ENCODE measurements at places on chromosomes 2 and 18. TPM values are rescaled to one million over a fixed set of nuclear protein-coding genes. Genes with fewer than 3 reads are reported as not detected.

The TDRD15 gene
- total RNA-seq, result not detected

The IL1RL1 gene
- 2.0 TPM for total RNA-seq

The GALNT5 gene
- total RNA-seq, result 73.1 TPM

The OTOS gene
- not detected for total RNA-seq

The OTOF gene
- total RNA-seq, result under 0.01 TPM

The ARHGEF4 gene
- total RNA-seq, result 0.90 TPM

The ASB18 gene
- not detected for total RNA-seq

The LHCGR gene
- total RNA-seq, result not detected

The ANKRD62 gene
- not detected for total RNA-seq

The PRKAG3 gene
- total RNA-seq, result 4.1 TPM

The PCARE gene
- total RNA-seq, result not detected

The SERPINB7 gene
- 4.7 TPM for total RNA-seq

The PHLPP1 gene
- 2.3 TPM for total RNA-seq

The COL6A3 gene
- total RNA-seq, result 1,351 TPM

The PID1 gene
- total RNA-seq, result 11.4 TPM

The FAP gene
- total RNA-seq, result 182 TPM

The L3MBTL4 gene
- total RNA-seq, result under 0.01 TPM

The RAB12 gene
- total RNA-seq, result 49.5 TPM

The REG3G gene
- not detected for total RNA-seq

The CAPN14 gene
- 0.12 TPM for total RNA-seq

The DAW1 gene
- total RNA-seq, result 9.5 TPM

The TUBA4B gene
- total RNA-seq, result not detected

The TCF23 gene
- 0.82 TPM for total RNA-seq

The ZBTB14 gene
- 9.5 TPM for total RNA-seq

The PTPN2 gene
- 36.3 TPM for total RNA-seq

The PDCD1 gene
- total RNA-seq, result not detected

The CNTNAP5 gene
- total RNA-seq, result not detected

The REG3A gene
- not detected for total RNA-seq

The PXDN gene
- 81.8 TPM for total RNA-seq

The TXNDC2 gene
- not detected for total RNA-seq

The SERPINB10 gene
- not detected for total RNA-seq

The SERPINB3 gene
- total RNA-seq, result not detected

The DRC1 gene
- not detected for total RNA-seq

The MERTK gene
- total RNA-seq, result 0.90 TPM

The RIT2 gene
- not detected for total RNA-seq

The COL4A4 gene
- 6.8 TPM for total RNA-seq

The LIPT1 gene
- 8.0 TPM for total RNA-seq

The ASPRV1 gene
- total RNA-seq, result 0.12 TPM

The LRRTM1 gene
- total RNA-seq, result not detected

The SDC1 gene
- 9.6 TPM for total RNA-seq

The EMILIN1 gene
- total RNA-seq, result 319 TPM

The RAB17 gene
- total RNA-seq, result 0.45 TPM

The STEAP3 gene
- total RNA-seq, result 13.8 TPM

The NPC1 gene
- 30.9 TPM for total RNA-seq

The CGREF1 gene
- 15.8 TPM for total RNA-seq

The LDLRAD4 gene
- 0.45 TPM for total RNA-seq

The CRYBA2 gene
- total RNA-seq, result not detected

The ECEL1 gene
- not detected for total RNA-seq

The SLC30A3 gene
- total RNA-seq, result 0.38 TPM

The MYO7B gene
- total RNA-seq, result 0.23 TPM

All from smooth muscle cell of the coronary artery (primary cell).